NB4 (cell line): ENCODE measurements at places on chromosomes 7 and 10.
A peak's percentile ranks its signal among the peaks of the same experiment; 100 is the strongest.

DNA sequence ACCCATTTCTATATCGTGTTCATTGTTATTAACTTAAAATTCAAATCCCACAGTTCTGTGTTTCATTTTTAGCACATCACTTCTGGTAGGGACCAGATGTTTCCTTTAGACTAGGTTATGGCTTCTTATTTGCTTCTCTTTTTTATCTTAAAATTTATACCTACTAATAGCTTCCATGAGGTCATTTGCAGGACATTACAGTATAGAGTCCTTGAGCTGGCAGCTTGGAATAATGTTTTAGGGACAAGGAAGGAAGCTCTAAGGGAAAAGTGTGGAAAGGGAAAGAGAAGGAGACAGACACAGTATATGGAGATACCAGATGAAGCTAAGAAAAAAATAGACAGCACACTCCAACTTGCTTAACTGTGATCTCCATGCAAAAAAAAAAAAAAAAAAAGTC lies 48.8 kb upstream of the CD36 start:
- DNase-seq: no peak

GRCh38 chr7:36276428-36277248 lies 113.0 kb upstream of the ANLN start:
- DNase-seq: no peak

DNA sequence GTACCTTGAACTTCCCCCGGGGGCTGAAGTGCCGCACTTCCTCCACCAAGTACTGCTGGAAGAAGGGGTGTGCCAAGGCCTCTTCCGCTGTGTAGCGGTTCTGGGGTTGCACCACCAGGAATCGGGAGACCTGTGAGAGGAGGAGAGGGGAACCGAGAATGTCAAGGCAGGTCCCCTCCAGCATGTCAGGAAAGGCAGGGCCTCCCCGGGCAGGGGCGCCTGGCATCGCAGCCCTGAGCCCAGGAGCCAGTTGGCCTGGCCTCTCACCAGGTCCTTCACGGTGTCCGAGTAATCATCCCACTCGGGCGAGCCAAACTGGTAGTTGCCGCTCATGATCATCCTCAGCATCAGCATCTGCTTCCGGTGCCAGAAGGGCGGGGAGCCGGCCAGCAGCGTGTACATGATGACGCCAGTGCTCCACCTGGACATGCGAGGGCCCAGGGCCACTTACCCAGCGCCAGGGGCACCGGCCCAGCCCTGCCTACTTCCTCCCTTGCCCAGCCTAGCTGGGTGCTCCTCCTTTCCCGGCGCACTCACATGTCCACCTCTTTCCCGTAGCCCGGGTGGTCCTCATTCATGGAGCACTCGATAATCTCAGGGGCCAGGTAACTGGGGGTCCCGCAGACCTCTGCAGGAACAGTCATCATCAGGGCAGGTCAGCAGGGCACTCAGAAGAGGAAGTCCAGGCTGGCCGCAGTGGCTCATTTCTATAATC lies 11.0 kb downstream of the PHKG1 start:
- no peak for DNase-seq

DNA sequence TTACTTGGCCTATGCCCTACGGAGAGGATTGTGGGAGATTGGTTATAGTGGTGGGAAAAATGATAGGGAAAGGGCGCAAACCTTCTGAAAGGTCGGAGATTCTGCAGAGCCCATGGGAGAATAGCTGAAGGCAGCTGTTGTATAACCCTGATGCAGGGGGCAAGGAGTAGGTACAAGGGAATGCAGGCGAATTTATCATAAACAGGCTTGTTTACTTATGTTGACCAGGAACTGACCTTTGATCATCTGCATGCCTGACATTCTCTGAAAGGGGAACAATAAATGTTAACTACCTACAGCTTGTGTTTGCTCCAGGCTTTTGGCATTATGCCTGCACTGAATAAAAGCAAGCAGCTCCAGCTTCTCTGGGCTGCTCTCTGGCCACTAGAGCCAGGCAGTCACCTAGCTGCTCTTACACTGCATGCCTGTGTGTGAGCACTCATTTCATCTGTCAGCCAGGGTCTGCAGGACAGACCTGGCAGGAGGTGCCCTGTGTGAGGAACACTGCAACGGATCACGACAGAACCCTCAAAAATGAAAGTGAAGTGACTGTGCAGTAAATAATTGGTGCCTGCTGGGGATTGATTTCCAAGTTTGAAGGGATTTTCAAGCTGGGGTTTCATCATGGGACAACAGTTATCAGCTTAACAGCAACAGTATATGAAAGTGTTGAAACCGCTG lies 31.1 kb upstream of the ABCA13 start:
- no peak for DNase-seq

DNA sequence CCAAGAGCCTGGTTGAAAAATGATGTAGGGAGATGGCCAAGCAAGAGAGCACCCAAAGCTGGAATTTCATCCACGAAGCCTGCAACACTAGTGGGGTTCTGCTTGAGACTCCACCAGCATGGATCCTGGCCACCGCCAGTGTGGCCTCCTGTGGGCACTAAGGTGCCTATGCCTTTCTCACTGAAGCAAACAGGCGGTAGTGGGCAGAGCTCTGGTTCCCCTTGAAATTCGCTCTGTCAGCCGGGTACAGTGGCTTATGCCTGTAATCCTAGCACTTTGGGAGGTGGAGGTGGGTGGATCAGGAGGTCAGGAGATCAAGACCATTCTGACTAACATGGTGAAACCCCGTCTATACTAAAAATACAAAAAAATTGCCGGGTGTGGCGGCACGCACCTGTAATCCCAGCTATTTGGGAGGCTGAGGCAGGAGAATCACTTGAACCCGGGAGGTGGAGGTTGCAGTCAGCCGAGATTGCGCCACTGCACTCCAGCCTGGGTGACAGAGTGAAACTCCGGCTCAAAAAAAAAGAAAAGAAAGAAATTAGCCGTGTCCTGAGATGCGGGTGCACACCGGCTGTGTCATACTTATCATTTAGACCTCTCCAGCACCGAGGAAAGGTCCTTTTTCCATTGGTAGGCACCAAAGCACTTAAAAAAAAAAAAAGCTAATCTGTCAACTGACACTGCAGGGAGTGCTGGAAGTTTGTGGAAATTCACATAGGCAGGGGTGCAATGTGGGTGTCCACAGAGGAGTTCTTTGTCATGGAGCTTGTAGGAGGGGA lies 28.3 kb downstream of the CCM2 start:
- DNase-seq: peak; percentile 56

DNA sequence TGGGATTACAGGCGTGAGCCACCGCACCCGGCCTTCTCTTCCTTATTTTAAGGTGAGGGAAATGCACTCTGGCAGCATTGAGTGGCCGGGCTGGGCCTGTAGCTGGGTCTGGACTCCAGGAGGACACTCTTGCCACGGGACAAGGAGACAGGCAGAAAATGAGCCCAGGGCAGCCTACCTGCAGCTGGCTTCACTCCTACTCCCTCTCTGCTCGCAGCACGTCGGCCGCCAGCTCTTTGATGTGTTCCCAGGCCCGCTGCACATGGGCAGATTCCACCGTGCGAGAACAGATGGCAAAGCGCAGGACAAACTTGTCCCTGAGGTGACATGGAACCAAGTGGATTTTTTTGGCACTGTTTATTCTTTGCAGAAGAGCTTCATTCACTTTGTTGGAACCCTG lies 12.9 kb upstream of the FIGNL1 start:
- DNase-seq: no peak

- DNase-seq: no peak
Measured at GRCh38 chr7:134828361-134828760, 48.9 kb downstream of the CALD1 start.

DNA sequence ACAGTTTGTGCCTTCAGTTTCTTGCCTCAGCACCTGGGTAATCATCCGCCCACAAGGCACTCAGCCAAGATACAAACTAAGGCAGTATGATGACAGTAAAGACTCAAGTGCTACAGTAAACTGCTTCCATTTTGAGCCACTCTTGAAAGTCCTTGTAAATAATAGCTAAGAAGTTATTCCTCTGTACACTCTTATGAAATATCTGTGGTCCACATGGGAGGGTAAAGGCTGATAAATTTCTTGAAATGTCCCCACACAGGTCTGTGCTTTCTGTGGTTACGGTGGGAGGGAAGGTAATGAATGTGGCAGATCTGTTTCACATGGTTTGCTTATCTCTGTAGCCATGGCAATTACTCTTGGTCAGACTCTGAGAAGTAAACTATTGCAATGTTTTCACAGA lies 551.0 kb upstream of the ZWINT start:
- DNase-seq: no peak

DNA sequence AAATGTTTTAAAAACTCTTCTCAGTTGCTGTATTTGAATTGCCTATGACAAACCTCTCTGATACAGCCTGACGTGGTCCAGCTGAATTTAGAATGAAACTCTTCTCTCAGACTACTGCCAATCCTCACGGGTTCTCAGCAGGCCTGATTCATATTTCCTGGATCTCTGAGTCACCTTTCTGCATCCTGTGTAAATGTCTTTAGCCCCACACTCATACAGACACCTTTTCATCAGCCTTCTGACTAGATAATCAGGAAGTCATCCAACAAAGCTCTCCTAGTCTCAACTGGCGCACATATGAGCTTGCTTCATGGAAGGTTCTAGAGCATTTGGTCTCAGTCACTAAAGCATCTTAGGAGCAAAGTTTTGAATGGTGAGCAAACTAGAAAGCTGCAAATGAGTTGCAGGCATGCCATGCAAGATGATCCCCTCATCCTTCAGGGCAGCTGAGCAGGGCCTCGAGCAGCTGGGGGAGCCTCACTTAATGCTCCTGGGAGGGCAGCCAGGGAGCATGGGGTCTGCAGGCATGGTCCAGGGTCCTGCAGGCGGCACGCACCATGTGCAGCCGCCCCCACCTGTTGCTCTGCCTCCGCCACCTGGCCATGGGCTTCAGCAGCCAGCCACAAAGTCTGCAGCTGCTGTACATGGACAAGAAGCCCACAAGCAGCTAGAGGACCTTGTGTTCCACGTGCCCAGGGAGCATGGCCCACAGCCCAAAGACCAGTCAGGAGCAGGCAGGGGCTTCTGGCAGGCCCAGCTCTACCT lies 182.8 kb downstream of the ARHGAP12 start:
- DNase-seq: peak; percentile 33

DNA sequence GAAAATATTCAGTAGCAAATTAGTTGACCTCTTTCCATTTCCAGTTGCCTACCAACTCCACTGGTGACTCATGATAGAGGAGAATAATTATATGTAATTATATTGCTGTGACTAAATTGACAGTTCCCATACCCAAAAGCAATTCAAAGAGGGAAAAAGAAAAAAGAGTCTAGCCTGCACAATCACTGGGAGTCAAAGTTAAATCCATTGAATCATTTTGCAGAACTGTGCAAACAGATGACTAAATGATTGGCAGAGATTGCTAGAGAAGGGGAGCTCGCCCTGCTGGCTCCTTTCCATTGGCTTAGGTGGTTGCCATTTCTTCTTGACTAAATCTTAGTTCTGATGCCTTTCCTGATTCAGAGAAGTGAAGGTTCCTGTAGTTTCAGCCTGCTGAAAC lies 1228.6 kb upstream of the SORCS1 start:
- no peak for DNase-seq

- DNase-seq: peak; percentile 46
Measured at GRCh38 chr10:74156919-74157289, 5.9 kb downstream of the ADK start.

DNA sequence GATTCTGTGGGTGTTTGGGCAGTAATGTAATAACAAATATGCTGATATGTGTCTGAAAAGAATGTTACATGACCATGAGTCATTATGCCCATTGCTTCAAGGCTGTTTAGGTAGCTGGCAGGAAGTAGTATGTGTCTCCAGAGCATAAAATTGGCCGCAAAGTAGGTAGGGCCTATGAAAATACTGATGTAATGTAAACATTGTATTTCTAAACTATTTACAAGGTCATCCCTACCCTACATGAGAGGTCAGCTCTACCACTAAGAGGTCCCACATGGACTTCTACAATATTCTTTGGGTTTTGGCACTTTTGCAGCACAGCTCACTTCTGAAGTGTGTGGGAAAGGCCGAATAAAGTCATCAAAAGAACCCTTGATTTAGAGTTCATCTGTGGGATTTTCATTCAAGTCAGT lies 301.9 kb downstream of the AHR start:
- DNase-seq: peak; percentile 6

DNA sequence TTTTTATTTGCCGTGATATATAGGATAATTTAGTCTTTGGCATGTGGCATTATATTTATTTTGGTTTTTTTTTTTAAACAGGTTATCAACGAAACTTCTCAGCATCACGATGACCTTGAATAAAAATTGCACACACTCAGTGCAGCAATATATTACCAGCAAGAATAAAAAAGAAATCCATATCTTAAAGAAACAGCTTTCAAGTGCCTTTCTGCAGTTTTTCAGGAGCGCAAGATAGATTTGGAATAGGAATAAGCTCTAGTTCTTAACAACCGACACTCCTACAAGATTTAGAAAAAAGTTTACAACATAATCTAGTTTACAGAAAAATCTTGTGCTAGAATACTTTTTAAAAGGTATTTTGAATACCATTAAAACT lies 9.1 kb downstream of the VIM start:
- no peak for DNase-seq

GRCh38 chr10:113524539-113525490 lies 28.0 kb upstream of the HABP2 start:
- no peak for DNase-seq

DNA sequence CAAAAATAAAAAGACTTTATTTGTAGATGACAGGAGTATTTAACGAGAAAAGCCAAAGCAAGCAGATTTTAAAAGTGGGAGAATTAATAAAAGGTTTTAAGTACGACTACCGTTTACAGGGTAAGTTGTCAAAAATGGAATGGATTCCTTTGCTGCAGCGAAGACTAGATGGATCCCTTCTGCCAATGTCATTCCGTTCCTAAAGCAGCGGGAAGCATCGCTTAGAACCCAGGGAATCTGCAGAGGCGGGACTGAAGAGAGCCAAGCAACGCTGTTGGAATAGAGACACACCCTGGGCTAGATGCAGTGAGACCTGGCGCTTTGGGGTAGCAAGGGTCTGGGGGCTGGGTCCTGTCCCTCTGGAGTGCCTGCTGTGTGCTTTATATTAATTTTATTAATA lies 303.1 kb upstream of the MKI67 start:
- no peak for DNase-seq

DNA sequence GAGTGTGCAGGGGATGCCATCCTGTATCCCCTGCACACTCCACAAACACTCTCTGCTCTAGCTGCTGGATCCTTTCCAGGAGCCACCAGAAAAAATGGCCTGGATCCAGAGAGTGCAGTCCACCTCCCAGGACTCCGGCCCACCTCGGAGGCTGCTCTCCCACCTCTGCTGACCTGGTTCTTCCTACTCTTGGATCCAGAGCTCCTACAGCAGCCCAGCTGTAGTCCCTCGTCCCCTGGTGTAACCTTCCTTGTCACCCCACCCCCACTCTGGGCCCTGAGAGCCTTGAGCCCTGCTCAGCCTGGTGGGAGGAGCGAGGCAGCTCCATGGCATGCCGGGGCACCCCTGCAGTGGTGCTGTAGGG lies 54.4 kb downstream of the GOLGA7B start:
- DNase-seq: no peak

- DNase-seq: no peak
Measured at GRCh38 chr10:87504307-87504639, 420 bp upstream of the MINPP1 start.

GRCh38 chr10:71025535-71025934 lies 137.2 kb upstream of the PCBD1 start:
- DNase-seq: no peak
